Fibroblast of skin of right quadriceps (primary cell): ENCODE measurements at places on chromosomes 4 and X.

GRCh38 chr4:84324303-84325245, 174.5 kb downstream of the NKX6-1 start:
- no peak for DNase-seq

DNA sequence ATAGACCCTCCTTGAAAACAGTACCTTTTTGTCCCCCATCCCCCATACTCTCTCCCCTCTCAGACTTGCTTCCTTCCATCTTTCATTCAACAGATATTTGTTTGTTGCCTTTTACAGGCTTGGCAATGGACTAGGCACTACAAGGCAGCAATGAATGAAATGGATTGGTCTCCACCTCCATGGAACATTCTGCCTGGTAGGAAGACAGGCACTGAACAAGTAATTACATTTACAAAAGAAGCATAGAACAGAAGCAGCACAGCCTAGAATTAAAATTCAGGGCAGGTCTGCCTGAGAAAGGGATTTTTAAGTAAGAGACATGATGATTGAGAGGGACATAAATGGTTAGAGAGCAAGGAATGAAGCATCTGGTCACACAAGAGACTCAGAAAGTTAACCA, 346.1 kb downstream of the GRXCR1 start:
- no peak for DNase-seq

GRCh38 chr4:121307445-121308327, 73.1 kb downstream of the QRFPR start:
- peak; percentile 48 for DNase-seq

- DNase-seq: no peak
These were observed 69.7 kb downstream of the PPP1R2C start for GRCh38 chrX:42708222-42708621.

- peak; percentile 7 for DNase-seq
These were observed 12.0 kb upstream of the RTL9 start for GRCh38 chrX:110346681-110347080.

- DNase-seq: peak; percentile 85
These were observed 11.4 kb downstream of the FTSJ1 start for GRCh38 chrX:48487362-48487798.

GRCh38 chr4:157221895-157222770, 1.6 kb downstream of the GRIA2 start:
- no peak for DNase-seq
